ENCODE measurements at places on chromosomes 2 and 18. TPM values are rescaled to one million over a fixed set of nuclear protein-coding genes. Genes with fewer than 3 reads are reported as not detected.

DNA sequence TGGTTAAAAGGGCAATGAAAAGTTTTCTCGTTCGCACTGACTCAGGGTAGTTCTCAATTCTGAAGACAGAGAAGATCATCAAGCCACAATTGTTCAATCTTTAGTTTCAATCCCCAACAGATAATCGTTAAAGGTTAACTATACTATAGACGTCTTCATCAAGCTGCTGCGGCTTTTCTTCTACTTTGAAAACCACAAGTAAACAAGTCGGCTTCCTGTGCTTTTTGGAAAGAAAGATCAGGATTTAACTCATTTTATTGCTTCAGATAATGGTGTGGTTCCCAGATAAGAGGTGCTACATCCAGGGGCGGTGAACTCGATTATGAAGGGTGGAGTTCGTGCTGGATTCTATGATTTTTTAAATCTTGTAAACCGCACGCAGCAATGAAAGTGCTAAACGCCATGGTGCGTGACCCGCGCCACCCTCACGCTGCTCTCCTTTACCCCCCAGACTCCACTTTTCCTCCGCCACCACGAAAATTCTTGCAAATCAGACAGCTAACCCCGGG, 545 bp upstream of the CDCA7 start:
- H3K27me3 ChIP-seq = peaks cover 28% of the 10 kb centered on the region
- H3K27ac ChIP-seq = peak overlapping the region; percentile 88

DNA sequence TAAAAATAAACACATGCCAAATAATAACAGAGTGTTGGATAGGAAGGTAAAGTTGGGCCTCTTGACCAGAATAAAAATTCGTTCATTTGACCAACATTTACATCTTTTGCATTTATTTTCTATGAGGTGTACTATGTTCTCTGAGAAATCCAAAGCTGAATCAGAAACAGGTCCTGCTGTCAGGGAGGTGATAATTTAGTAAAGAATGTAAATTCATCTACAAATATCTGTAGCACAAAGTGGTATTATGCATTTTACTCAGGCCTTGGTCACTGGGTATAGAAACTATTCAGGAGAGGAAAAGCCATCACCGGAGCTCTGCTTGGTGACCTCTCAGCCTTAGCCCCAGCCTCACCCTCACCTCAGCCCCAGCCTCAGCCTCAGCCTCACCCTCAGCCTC, 208.9 kb downstream of the SPP2 start:
- H3K4me3 ChIP-seq = no peak overlapping the region
- no peak overlapping the region for H3K27ac ChIP-seq
- no peaks in the 10 kb centered on the region for H3K27me3 ChIP-seq
- peaks cover 13% of the 10 kb centered on the region for H3K4me1 ChIP-seq
- no peak for DNase-seq
- H3K36me3 ChIP-seq = no peaks in the 10 kb centered on the region

DNA sequence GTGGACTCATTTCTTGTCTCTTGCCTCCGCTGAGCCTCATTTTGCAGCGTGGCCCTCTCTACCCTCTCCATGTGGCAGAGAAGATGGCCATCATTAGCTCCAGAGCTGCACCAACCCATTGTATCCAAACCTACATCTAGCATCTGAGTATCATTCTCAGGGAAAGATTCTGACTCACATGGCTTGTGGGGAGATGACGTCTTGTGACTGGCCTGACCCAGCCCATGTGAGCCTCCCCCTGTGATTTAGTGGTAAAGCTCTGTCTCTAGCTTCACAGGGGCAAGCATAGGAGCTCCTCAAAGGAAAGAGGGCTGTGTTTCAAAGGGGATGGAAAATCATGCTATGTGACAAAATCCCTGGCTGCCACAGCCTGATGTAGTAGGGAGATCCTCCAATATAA, 87.4 kb upstream of the RBMS1 start:
- H3K36me3 ChIP-seq = no peaks in the 10 kb centered on the region
- peaks cover 7% of the 10 kb centered on the region for H3K27me3 ChIP-seq
- H3K4me1 ChIP-seq = peaks cover 4% of the 10 kb centered on the region

DNA sequence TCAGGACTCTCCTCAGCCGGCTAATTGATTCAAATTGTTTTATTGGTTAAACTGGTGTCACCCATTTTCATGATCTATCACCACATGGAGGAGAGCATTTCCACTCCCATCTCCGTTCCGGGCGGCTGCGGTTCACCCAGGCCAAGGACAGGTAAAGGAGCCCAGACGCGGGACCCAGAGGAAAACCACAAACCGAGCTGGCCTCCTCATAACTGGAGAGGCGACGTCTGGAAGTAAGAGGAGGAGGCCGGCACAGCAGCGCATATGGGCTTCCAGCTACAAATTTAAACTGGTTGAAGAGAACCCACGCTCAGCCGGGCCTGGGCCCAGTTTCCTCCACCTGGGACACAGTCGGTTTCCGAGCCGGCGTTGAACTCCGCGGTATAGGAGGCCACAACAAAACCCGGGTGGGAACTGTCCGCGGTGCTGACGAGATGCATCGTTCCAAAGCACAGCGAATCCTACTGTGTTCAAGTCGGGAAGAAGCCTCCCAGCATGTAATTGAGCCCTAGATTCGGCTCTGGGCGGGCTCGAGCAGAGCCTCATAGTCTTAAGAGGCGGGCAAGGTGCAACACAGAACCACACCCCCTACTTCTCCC, 3.0 kb upstream of the SKOR2 start:
- no peak overlapping the region for H3K4me3 ChIP-seq
- no peak overlapping the region for H3K27ac ChIP-seq
- peaks cover 75% of the 10 kb centered on the region for H3K27me3 ChIP-seq
- no peaks in the 10 kb centered on the region for H3K4me1 ChIP-seq

DNA sequence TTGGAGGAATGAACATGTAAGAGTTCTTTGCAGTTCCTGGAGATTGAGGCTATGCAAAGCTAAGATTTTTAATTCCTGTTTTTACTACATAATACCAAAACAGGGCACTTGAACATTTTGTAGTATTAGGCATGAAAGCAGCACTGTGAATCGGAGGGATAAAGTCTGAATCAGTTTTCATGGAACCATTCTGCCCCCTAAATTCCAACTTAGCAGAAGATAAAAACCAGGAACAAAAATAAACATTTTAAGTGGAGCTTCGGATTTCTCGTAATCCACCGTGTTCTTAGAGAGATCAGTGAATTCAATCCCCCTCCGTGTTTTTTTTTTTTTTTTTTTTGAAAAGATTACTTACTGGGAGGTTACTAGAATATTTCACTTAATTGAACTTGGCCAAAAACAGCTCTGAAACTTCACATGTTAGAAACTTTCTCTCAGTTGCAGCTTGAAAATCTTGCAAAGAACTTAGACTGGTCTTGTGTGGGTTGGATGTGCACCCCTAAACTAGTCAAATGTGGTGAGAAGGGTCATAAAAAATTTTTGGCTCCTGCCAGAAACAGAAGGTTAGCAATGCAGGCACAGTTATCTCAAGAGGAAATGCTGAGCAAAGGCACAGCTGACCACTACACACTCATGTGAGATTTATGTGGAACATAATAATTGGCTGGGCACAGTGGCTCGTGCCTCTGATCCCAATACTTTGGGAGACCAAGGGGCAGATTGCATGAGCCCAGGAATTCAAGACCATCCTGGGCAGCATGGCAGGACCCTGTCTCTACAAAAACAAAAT, 145.4 kb upstream of the RNF152 start:
- H3K27me3 ChIP-seq = no peaks in the 10 kb centered on the region
- no peak overlapping the region for H3K27ac ChIP-seq
- H3K36me3 ChIP-seq = no peaks in the 10 kb centered on the region
- H3K4me3 ChIP-seq = no peak overlapping the region

- no peaks in the 10 kb centered on the region for H3K27me3 ChIP-seq
- peaks cover 6% of the 10 kb centered on the region for H3K36me3 ChIP-seq
- H3K4me3 ChIP-seq = no peak overlapping the region
Observed at GRCh38 chr18:71809711-71810110, 734.4 kb downstream of the CBLN2 start.

GRCh38 chr2:74849228-74849892, 15.4 kb downstream of the HK2 start:
- H3K36me3 ChIP-seq = no peaks in the 10 kb centered on the region
- H3K4me3 ChIP-seq = peak overlapping the region; percentile 91
- H3K27me3 ChIP-seq = no peaks in the 10 kb centered on the region
- DNase-seq = peak; percentile 72
- H3K27ac ChIP-seq = peak overlapping the region; percentile 94
- H3K4me1 ChIP-seq = peaks cover 49% of the 10 kb centered on the region

DNA sequence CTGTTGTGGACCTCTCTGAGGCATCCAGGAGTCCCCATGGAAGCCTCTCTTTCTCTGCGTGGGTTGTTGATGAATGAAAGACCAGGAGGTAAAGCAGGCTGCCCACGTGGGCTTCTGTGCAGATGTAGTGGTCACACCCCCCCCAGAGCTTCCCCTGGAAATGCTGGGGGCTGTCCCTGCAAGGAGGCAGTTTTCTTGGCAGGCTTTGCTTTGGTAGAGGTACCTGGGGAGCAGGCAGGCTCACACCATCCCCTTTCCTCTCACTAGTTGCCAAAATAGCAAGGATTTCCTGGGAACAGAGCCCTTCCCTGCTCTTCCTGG, 97.6 kb upstream of the MAP3K20 start:
- H3K36me3 ChIP-seq = no peaks in the 10 kb centered on the region
- H3K27me3 ChIP-seq = peaks cover 26% of the 10 kb centered on the region
- no peak overlapping the region for H3K27ac ChIP-seq
- no peak for DNase-seq
- no peaks in the 10 kb centered on the region for H3K4me1 ChIP-seq

GRCh38 chr18:21831413-21831831, 90.8 kb downstream of the MIB1 start:
- H3K27me3 ChIP-seq = no peaks in the 10 kb centered on the region
- H3K36me3 ChIP-seq = no peaks in the 10 kb centered on the region
- H3K4me3 ChIP-seq = no peak overlapping the region
- no peaks in the 10 kb centered on the region for H3K4me1 ChIP-seq

- no peak for DNase-seq
- no peaks in the 10 kb centered on the region for H3K4me1 ChIP-seq
- no peaks in the 10 kb centered on the region for H3K27me3 ChIP-seq
- no peak overlapping the region for H3K27ac ChIP-seq
- no peak overlapping the region for H3K4me3 ChIP-seq
Observed at GRCh38 chr2:218029366-218030360, 26.9 kb upstream of the TNS1 start.

DNA sequence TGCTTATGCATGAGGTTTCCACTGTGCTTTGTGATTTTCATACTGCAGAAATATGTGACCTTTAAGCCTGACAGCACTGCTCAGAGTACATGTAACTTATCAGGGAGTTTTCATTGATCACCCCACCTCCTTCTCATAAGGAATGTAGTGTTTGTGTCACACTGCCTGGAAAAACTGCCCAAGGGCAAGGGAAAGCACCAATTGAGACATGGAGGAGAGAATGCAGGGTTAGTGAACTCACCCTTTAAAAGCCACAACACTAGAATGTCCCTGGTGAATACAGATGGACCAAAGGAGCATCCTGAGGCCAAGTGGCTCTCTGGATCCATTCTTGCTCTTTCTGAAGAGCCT, 147.2 kb upstream of the SPATS2L start:
- no peaks in the 10 kb centered on the region for H3K36me3 ChIP-seq
- no peaks in the 10 kb centered on the region for H3K4me1 ChIP-seq
- no peak for DNase-seq

- H3K27ac ChIP-seq = no peak overlapping the region
- H3K4me3 ChIP-seq = peak overlapping the region; percentile 53
- H3K4me1 ChIP-seq = peaks cover 34% of the 10 kb centered on the region
- peaks cover 10% of the 10 kb centered on the region for H3K36me3 ChIP-seq
- peak; percentile 56 for DNase-seq
Observed at GRCh38 chr2:72146347-72147302, 1.0 kb downstream of the CYP26B1 start.

GRCh38 chr2:47056868-47057686, 98.0 kb downstream of the STPG4 start:
- H3K27ac ChIP-seq = no peak overlapping the region
- no peak overlapping the region for H3K4me3 ChIP-seq
- no peak for DNase-seq

GRCh38 chr2:121129692-121130091, 155.3 kb downstream of the TFCP2L1 start:
- H3K36me3 ChIP-seq = no peaks in the 10 kb centered on the region
- no peak for DNase-seq
- no peaks in the 10 kb centered on the region for H3K27me3 ChIP-seq
- peaks cover 7% of the 10 kb centered on the region for H3K4me1 ChIP-seq

DNA sequence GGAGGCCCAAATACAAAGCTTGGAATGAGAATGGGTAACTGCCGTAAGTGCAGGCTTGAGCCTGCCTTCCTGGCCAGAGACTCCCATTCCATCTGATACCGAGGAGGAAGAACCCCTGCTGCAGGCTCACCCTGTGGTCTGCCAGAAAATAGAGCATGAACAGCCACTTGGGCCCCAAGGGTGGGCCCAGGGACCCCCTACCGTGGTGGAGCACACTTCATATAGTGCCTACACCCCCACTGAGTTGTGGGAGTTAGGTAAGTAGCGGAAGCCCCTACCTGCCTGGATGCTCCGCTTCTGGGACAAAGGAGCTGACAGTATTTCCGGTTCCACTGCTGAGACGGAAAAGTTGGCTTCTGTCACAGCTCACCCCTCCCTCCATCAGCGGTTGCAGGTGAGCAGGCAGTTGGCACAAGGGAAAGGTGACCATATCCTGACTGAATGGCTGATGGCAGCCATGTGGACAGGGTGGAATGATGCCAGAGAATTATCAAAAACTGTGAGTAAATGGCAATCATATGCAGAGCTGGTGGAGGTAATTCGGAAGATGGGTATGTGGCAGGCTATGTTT, 11.5 kb upstream of the C2orf42 start:
- no peak overlapping the region for H3K27ac ChIP-seq
- H3K4me1 ChIP-seq = no peaks in the 10 kb centered on the region
- H3K27me3 ChIP-seq = no peaks in the 10 kb centered on the region
- DNase-seq = no peak
- H3K4me3 ChIP-seq = no peak overlapping the region

- H3K27ac ChIP-seq = no peak overlapping the region
- DNase-seq = no peak
- no peaks in the 10 kb centered on the region for H3K27me3 ChIP-seq
- H3K4me3 ChIP-seq = no peak overlapping the region
- H3K36me3 ChIP-seq = no peaks in the 10 kb centered on the region
Observed at GRCh38 chr2:1440581-1440980, 27.3 kb downstream of the TPO start.

DNA sequence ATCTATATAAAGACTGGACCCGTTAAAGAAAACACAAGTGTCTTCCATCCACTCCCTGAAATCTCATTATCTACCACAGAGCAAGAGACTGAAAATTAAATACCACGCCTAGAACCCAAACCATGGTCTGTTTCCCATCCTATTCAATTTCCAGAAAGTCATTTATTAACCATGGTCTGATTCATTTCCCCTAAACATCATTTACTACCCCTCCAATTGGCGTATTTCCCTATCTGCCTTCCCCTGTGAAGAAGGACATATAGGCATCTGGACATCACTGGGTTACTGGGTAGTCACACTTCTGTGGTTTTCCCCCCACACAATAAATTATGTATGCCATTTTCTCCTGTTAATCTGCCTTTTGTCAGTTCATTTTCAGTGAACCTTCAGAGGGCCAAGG, 30.8 kb downstream of the CCDC93 start:
- H3K4me1 ChIP-seq = peaks cover 24% of the 10 kb centered on the region
- no peaks in the 10 kb centered on the region for H3K27me3 ChIP-seq

The SLC19A3 gene
- not detected for total RNA-seq

The CLEC4F gene
- 23.5 TPM for total RNA-seq

The SH2D6 gene
- total RNA-seq = 0.24 TPM

The VWC2L gene
- total RNA-seq = not detected

The GPR45 gene
- total RNA-seq = not detected

The TCF23 gene
- total RNA-seq = not detected

The FOXD4L1 gene
- total RNA-seq = 0.17 TPM

The SLC30A3 gene
- not detected for total RNA-seq

The APCDD1 gene
- total RNA-seq = not detected

The PTPRN gene
- total RNA-seq = not detected

The PXDN gene
- total RNA-seq = 3.6 TPM

The EFR3B gene
- total RNA-seq = 3.2 TPM

The NT5C1B gene
- not detected for total RNA-seq

Data from natural killer cell treated with Interleukin-12 subunit alpha and Interleukin-12 subunit beta and Interleukin-15 and Interleukin-18, amount 100 ng/mL, for 72 hours (primary cell).